Naive thymus-derived CD8-positive, alpha-beta T cell (primary cell): ENCODE measurements at places on chromosomes 1 and 21. TPM values are rescaled to one million over a fixed set of nuclear protein-coding genes. Genes with fewer than 3 reads are reported as not detected.
A peak's percentile ranks its signal among the peaks of the same experiment; 100 is the strongest.

The LMX1A gene
- total RNA-seq, result not detected

The DPH2 gene
- total RNA-seq, result 34.5 TPM

The ACTN2 gene
- total RNA-seq, result not detected

The IQGAP3 gene
- 0.08 TPM for total RNA-seq

The OR2M3 gene
- not detected for total RNA-seq

DNA sequence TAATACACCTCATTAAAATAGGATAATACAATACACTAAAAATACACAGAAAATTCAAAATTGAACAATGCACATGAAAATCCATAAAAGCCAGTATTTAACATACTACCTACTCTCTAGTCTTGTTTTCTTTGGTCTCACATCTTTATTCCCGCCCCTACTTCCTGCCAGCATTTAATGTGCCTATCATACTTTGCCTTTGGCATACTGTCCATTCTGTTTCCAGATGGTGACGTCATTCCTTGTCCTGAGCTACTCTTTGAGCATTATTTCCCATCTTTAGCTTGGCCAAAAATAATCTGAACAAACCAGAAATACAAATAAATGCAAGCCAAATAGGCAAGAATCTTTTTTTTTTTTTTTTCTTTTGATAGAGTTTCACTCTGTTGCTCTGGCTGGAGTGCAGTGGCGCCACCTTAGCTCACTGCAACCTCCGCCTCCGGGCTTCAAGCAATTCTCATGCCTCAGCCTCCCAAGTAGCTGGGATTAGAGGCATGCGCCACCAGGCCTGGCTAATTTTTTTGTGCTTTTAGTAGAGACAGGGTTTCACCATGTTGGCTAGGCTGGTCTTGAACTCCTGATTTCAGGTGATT is 4.4 kb downstream of the HFM1 start:
- peaks cover 6% of the 10 kb centered on the region for H3K4me1 ChIP-seq
- no peak overlapping the region for H3K27ac ChIP-seq
- peaks cover 6% of the 10 kb centered on the region for H3K27me3 ChIP-seq
- H3K36me3 ChIP-seq, result no peaks in the 10 kb centered on the region
- no peak for DNase-seq

DNA sequence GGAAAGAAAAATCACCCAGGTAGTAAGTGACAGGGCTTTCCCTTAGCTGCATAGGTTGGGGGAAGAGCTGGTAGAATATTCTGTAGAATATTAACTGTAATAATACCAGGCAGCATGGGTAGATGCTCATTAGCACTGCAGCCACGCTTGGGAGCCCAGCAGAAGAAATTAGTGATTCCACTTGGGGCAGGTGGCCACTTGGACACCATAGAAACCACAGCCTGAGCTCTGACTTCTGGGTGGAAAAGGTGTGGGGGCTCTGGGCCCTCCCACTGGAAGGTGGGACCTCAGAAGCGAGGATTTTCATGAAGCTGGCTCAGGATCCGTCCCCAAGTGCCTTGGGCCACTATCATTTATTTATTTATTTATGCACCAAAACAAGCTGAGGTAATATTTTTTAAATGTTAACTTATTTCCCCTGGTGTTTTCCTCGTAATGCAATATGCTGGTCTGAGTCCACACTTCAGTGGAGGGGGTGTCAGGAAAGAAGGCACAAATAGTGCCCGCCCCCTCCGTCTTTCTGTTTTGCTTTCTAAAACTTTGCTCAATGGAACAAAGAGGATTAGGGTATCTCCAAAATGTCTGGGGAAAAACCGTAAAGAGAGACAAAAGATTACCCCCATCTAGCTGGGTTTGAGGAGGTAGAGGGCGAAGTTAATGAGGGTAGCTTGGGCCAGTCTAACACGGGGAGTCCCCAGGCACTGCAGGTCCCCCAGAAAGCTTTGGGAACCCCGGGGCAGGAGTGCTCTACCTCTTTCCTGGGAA is 75.2 kb upstream of the GADD45A start:
- no peaks in the 10 kb centered on the region for H3K27me3 ChIP-seq
- no peaks in the 10 kb centered on the region for H3K36me3 ChIP-seq
- DNase-seq, result no peak

- no peaks in the 10 kb centered on the region for H3K27me3 ChIP-seq
- H3K4me1 ChIP-seq, result peaks cover 66% of the 10 kb centered on the region
- peaks cover 28% of the 10 kb centered on the region for H3K36me3 ChIP-seq
- H3K4me3 ChIP-seq, result peak overlapping the region; percentile 99
Measured at GRCh38 chr1:2556678-2557481, 709 bp downstream of the TNFRSF14 start.

- DNase-seq, result no peak
- no peak overlapping the region for H3K27ac ChIP-seq
- no peaks in the 10 kb centered on the region for H3K4me1 ChIP-seq
- H3K4me3 ChIP-seq, result no peak overlapping the region
- no peaks in the 10 kb centered on the region for H3K36me3 ChIP-seq
Measured at GRCh38 chr1:236345728-236346127, 48.4 kb upstream of the EDARADD start.
